ENCODE measurements at places on chromosomes 5 and 9.

- no peak for DNase-seq
Observed at GRCh38 chr5:76303921-76304320, 99.2 kb upstream of the IQGAP2 start.

DNA sequence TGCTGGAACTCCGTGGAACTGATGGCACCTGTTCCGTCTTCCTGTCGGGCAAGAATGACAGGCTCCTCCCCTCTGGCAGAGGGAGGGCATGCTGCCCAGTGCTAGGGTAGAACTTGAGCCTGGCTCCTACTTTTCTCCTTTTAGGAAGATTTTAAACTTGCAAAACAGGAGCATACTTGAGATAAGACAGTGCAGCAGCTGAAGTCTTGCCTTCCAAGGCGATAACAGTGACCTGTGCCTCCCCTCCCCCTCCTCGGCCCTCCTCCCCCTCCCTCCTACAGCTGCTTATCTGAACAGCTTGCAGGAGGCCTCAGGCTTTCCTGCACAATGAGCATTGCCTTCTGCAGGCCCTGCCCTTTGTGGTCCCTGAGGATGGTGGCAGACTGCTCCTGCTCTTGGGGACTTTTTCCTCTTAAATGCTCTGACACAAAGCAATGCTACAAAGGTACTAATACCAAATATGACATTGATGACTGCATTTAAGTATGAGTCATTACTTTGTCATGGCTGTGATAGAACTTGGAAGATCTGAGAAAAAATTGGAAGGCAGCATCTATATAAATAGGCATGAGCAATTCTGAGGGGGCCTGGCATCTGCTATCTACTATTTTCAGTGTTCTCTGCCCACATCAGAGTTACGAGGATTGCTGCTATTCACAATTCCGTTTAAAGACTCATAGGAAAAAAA is 2.0 kb downstream of the GADD45G start:
- DNase-seq: no peak

DNA sequence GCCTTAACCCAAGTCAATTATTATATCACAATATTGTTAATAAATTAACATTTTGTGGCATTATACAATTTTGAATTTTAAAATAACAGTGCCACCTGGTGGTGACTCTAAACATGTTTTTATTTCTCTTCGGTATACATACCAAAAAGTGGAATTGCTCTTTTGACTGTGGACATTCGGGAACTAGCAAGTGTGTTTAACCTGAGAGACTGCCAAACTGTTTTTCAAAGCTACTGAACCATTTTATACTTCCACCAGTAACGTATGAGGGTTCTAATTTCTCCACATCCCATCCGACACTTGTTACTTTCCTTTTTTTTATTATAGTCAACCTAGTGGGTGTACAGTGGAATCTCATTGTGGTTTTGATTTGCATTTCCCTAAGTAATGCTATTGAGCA is 18.3 kb upstream of the HSDL2 start:
- DNase-seq: no peak

DNA sequence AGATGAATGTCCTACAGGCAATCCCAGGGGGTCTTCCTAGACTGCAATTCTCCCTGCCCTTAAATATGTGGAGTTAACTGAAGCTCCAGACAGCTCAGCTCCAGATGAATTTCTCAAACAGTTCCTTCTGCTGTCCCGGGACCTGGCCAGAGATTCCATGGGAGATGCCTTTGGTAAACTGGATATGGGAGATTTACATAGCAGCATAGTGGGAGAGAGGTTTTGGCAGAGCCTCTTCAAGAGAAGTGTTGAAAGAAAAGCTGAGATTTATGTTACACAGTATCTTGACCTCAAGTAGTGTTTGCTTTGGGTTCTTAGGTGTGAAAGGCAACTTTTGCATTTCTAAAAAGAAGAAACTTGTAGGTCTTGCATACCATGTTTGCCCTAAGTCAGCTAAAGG is 364.9 kb downstream of the ARRDC3 start:
- no peak for DNase-seq

GRCh38 chr5:147490989-147491388 is 18.9 kb downstream of the DPYSL3 start:
- no peak for DNase-seq

DNA sequence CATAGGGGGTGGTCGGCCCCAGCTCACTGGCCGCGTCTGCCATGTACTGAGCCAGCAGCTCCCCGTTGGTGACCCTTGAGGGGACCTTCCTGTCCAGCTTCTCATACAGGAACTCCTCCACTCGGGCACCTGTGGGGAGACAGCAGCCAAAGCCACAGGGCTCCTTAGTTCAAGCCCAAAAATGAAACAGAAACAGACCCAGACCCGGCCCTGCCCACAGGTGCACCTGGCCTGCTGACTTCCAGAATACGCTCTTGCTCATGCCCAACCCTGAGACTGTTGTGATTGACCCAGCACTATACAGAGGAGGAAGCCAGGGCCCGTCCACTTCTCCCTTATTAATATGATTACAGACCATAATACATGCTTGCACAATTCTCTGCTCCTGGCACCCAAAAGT is 7.0 kb downstream of the SH3GLB2 start:
- no peak for DNase-seq

- DNase-seq: no peak
Observed at GRCh38 chr5:68115584-68115983, 100.0 kb upstream of the PIK3R1 start.

- no peak for DNase-seq
Observed at GRCh38 chr9:37353791-37354190, 68.7 kb upstream of the GRHPR start.

DNA sequence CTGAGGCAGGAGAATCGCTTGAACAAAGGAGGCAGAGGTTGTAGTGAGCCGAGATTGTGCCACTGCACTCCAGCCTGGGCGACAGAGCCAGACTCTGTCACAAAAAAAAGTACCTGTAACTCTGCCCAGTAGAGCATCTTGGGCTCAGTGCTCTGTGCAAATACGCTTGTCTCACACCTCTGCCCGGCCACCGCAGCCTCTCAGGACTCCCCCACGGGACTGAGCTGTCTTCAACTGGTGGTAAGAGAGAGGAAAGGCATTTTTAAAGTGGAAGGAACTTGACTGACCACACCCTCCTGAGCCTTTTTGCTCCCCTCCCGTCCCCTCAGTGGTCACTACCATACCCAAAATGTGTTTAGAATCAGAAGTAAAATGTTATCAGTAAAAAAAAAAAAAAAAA is 174.3 kb upstream of the PIK3R1 start:
- no peak for DNase-seq

DNA sequence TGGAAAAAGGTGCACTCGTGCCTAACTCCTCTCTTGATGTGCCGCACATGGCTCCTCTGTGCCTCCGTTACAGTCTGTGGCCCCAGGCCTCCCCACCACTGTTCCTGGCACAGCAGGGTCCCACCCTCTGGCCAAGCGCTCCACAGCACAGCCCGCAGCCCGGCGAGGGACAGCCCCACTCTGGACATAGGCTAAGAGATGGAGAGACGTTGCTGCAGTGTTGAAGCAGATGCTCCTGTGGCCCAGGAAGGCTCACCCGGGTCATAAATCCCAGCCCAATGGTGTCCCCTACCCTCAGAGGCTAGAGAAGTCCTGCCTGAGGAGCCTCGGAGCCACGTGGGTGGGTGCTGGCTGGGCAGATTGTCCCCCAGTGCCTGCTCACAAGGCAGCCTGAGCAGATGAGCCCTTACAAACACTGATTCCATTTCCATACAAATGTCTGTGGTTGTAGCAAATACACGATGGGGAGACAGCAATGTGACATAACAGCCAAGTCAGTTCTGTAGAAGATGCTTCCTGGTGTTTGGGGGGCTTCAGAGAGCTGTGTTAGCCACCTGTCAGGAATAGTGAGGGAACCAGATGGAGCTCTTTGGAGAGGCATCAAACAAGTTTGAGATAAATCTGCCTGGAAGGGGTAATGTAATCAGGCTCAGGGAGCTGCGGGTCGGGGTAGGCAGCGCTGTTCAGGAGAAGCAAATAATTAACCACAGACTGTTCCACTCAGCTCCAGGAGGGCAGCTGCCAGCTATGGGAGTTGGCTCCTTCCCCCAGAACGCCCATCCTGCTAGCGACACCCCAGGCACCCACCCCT is 41.7 kb downstream of the C5orf15 start:
- no peak for DNase-seq

DNA sequence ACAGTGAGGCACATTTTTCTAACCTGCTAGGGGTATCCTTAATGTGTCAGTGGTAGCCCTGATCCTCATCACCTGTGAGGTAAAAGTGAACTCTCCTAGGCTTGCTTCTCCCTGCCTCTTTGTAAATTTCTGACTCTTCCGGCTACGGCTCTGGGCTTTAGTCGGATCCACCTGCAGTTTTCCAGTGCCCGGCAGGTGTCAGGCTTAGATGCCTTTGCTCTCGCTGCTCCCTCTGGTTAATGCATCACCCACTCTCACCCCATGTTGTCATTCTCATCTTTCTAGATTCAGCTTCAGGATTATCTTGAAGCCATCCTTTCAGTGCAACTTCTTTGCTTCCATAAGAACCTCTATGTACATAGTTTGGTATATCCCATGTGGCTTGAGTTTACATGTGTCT is 3.6 kb downstream of the CEP78 start:
- DNase-seq: peak; percentile 8

DNA sequence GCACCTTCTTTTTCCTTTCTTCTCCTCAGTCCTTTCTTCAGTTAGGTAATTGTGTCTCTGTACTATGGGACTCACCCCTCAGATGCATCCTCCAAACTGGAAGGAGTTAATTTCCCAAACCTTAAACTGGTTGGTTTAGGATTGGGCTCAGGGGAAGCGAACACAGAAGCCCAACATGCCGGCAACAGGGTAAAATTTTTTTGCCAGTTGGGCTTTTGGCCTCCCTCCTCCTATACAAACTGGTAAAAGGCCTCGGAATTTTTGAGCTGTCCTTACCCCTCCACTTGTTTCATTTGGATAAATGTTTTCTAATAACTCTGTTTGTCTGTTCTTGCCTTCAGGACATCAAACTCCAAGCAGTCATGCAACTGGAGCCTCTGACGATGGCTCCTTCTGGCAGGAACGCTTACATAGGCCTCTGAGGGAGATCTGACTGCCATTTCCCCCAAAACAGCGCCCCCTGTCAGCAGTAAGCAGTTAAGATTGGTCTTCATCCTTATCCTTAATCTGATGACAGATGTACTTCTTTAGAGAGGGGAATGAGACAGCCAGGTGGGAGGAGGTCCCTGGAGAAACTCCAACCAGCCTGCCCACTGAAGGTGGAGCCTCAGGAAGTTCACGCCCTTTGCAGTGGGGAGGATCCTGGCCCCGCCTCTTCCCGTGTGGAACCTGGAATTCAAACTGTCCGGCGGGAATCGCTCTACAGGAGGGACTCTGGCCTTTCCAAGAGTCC is 57.8 kb upstream of the SPINK5 start:
- no peak for DNase-seq

- DNase-seq: no peak
Observed at GRCh38 chr5:16906255-16906654, 29.8 kb downstream of the MYO10 start.

DNA sequence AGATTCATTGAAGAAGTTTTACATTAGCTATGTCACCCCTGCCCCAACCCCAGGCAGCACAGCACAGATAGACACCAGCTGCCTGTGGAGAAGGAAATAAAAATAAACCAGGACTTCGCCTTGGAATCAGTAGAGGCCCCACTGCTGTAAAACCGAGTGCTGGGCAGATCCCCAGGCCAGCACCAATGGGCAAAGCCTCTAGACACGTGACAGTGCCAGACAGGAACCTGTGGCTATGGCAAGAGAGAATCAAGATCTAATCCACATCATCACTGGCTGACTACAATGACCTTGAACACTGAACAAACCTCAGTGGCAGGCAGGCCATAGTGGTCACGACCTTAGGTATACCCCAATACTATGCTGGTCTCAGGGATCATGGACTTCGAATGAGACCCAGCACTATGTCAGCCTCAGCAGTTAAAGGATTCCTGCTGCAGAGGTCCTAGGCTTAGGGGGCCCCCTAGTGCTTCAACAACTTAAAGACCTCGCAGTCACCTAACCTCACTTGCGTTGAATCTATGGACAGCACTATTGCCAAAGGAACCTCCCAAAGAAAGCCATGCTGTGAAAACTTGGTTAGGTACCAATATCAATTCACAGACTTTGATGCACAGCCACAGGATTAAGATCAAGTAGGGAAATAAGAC is 2118.6 kb upstream of the C9orf72 start:
- DNase-seq: no peak

DNA sequence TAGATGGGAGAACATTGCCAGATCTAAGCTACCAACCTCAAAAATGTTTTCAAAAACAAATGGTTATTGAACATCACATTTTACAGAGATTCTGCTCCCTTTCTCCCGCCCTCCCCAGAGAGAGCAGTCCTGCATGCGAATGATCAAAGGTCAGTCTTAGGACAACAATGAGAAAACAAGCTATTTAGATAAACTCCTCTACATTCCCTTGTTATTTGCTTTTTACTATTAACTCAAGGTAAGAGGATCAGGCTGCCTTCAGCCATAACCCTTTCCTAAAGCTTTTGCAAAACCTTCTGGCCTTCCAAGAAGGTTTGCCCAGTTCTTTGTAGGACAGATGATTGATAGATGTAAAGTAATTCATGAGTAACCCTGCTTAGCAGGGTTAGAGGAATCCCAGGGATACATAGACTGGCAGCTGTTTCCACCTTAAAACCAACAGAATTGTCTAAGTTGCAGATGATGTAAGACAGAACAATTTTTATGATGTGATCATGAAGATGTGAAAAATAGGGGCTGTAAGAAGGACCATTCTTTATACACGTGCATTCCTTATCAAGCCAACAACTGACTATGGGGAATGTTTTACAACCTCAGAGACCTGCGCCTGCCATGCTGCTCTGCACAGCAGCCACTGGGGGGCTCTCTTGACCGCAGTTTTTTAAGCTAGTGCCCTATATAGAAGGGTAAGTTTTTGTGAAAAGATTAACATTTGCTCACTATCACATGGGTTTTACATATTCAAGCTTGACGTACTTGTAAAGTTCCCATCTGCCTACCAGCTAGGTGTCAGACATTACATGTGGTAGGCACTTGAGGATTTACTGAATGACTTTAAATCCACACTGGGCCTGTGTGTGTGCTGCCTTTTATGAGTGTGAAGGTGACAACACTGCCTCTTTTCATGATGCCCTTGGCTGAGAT is 2.3 kb upstream of the ZNF782 start:
- peak; percentile 31 for DNase-seq

GRCh38 chr5:35454011-35454525 is 163.6 kb upstream of the SPEF2 start:
- DNase-seq: no peak

DNA sequence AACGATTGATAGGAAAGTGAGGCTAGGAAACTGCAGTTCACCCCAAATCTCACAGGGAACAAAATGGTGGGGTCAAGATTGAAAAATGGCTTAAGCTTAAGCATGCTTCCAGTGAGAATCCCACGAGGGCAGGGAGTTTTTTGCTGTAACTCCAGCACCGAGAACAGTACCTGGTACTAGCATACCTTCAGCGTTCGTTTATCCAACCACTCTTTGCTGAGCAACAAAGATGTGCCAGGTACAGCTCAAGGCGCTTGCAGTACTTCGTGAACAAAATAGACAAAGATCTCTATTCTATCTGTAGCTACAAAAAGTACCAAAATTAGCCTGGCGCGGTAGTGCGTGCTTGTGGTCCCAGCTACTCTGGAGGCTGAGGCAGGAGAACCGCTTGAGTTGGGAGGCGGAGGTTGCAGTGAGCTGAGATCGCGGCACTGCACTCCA is 778 bp upstream of the PPP6C start:
- DNase-seq: no peak

GRCh38 chr5:177317959-177318377 is 6.3 kb upstream of the MXD3 start:
- no peak for DNase-seq
